Central memory CD8-positive, alpha-beta T cell (primary cell): ENCODE measurements at places on chromosomes 4 and X.

- no peak for DNase-seq
Measured at GRCh38 chrX:32150141-32150540, 1061.2 kb downstream of the DMD start.

DNA sequence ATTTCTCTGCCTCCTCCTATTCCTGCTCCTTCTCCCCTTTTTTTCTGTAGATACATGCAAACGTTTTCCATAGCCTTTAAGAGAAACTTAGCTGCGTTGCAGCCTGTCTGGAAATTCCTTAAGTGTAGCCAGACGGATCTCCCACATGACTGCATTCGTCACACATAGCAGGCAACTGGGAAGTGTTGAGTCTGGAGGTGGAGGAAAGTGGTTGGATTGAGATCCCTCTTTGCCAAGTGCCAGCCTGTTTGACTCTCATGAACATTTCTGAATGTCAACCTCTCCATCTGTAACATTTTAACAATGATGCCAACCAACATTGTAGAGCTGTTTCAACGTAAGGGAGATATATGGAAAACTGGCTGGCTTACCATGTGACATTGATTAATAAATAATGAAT, 45.1 kb upstream of the FAM9A start:
- no peak for DNase-seq

DNA sequence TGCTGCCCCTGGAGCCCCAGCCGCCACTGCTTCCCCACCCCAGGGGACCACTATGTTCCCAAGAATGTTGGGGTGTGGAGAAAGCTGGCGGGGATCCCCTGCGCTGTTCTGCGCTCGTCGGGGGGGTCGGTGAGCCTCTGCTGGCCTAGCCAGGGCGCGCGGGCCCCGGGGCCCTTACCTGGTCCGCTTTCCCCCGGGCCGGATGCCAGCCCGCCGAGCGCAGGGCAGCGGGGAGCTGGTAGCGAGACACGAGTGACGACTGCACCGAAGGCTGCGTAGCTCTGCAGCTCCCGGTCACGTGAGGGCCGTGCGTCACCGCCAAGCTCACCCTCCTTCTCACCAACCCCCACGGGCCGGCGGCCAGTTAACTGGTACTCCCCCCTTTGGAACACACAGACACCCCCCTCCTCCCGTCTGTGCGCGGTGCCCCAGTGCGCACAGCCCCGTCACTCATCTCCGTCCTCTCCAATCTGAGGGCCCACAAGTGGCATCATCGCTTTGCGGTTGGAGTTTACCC, at the start of gene BEX1:
Gene BEX1 (minus strand): TSS at position 254 of the 517 bp plus-strand sequence. CDS start 897 bp downstream, outside the sequence.
- no peak for DNase-seq

DNA sequence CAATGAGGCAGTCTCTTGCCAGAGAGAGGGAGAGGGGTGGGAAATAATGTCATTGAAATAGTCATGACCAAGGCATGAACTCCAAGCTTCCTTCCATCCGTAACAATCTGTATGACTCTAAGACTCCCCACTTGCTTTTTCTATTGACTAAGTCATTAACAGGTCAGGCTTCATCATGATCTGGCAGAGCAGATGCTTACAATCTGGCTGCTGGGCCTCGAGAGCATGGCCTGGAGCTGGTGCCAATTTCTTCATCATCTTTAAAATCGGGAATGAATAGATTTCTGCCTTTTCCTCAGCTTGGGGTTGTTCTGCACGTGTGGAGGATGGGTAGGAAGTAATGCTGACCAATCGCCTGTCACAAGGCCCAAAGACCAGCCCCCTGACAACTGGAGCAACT, 280.6 kb upstream of the CLNK start:
- DNase-seq = no peak

DNA sequence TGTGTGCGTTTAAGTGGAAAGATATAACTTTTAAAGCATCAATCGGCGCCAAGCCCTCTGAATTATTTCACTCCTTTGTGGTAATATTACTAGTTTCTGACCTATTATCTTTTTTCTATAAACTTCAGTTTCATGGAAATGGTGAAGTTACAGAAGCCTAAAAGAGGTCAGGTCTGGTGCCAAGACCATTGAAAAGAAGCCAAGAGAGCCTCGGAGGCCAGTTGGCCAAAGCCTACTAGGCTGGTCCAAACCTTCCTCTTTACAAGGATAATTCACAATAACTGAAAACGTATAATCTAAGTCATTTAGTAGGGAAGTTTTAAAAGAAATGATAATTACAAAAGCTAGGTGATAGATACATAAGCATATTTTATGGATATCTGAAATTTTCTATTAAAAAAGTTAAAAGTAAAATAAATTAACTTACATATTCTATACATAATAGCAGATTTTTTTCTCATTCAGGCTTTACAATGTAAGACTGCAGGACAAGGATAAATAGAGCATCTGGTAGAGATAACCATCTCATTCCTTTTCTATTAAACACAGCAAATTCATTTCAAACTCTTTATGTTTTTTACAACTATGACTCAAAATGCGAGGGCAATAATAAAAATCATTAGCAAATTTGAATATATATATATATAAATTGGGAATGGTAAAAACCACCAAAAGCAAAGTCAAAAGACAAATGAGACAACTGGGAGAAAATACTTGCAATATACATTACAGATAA, 49.2 kb downstream of the WDFY3 start:
- DNase-seq = no peak

DNA sequence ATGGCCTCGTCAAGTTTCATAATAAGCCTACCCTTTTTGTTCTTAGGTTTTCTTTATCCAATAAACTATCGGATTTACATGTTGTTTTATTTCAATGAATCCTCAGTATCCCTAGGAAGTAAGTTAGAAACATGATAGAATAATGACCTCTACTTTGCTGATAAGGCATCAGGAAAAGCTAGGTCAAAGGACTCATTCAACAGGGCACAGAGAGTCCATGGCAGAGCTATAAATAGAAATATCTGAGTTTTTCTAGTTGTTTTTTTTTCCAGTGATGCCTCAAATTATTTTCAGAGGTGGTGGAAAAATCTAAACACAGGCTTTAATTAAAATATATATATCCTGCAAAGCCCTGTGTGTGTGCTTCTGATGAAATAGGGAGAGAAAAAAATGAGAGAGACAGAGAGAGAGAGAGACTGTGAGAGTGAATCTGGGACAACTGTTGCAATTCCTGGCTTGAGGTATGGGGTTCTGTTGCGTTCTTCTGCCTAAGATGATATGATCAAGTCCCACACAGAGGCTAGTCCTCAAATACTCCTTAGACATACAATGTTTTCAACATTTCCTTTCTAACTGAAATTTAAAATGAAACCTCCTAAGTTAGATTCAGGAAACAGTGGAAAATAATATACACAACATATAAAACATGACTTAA, 139.9 kb downstream of the HDX start:
- no peak for DNase-seq

DNA sequence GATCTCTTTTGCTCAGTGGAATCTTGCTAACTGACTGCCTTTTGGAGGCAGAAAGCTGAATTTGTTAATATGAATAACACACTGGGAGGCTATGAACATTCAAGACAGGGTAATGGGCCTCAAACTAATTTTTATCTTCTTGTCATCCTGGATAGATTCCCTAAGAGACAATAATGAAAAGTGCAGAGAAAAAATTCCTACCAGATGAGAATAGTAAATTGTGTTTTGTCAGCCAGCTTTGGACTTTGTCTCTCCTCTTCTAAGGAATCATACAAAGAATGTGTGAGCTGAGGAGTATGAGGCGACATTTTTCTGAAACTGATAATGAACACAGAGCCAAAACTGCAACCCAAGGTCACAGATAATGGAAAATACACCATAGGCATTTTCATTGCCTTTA, 649.3 kb downstream of the IQCM start:
- no peak for DNase-seq
